ENCODE measurements at places on chromosomes 3 and 15.

DNA sequence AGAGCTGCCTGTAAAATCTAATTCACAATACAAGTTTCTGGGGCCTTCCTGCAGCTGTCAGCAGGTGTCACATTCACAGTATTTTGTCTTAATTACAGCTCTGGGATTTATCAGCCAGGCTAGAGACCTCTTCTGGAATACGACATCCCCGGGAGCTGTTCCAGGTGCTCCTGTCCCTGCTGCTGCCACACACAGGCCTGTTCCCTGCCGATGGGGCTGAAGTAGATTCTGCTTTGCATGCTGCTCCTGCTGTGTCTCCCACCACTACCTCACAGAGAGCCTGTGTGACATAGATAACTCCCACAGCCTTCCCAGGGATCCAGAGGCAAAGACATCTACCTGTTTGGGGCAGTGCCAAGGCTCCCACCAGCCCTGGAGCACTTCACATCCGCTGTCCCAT lies 20.4 kb downstream of the COLQ start:
- no peak for DNase-seq

DNA sequence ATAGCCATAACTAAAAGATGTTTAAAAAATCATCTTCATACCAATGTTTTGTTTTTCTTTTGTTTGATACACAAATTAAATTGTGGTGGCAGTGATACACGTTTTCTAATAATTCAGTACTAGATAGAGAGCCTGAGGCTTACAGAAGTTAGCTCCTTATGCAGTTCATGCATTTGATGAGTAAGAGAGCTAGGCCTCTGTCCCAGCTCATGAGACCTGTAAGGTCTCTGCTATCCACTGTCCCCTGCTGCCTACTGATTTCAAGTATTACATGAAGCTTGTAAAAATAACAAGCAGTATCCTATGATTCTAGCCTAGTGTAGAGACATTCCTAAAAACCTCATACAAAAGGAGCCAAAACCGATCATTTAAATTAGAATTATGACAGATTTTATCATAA lies 144.5 kb downstream of the MBNL1 start:
- no peak for DNase-seq

DNA sequence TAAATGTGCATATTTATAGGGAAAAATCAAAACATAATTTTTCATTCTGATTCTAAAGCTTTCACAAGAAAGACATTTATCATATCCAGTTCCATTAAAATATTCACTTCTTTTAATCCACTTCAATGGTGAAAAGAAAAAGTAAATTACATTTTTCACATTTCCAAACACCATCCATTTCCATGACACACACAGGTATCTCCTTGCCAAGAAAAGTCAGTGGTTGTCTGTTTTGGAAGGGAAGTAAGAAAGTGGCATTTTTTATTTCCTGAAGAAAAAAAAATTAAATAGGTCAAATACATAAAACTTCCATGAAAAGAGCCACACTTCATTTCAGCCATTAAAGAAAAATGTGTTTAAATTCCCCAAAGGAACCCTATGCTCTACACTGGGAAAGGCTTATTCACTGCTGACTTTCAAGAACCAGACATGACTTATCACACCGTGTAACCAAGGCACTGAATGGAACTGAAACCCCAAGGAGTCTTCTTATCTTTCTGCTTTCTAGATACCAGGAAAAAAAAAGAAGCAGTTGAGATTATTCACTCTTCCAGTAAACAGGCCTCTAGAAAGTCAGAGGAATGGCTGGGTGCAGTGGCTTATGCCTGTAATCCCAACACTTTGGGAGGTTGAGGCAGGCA lies 44.5 kb downstream of the OSBPL10 start:
- no peak for DNase-seq

DNA sequence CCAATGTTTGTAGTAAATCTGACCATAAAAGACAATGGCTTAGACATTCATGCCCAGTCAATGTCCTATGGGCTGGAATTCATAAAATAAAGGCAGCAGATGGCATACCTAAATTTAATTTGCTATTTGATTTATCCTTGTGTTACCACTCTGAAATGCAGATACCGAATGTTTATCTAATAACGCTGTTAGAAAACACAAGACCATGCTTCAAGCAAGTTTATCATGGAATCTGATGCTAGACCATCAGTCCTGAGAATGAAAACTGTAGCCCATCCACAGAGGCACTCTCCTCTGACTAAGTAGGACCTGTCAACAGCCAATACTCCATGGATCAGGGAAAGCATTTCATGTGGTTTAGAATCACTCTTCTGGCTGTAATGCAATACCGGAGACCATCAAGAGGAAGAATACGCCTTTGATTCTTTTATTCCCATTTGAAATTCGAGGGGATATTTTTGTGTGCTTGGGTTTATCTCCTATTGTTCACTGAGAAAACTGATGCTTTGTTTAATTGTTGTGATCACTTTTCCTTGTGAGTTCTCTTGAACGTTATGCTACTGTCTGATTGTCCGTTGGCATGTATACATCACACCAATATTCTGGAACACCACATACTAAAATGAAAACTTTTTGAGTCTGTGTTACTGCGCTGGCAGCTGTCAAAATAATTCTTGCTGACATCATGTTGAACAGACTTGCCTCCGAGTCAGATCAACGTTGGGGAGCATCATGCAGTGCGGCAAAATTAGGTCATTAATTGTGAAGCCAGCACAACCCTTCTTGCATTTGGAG lies 12.1 kb upstream of the CPB1 start:
- no peak for DNase-seq

- DNase-seq: no peak
Measured at GRCh38 chr15:70035719-70036077, 62.0 kb downstream of the TLE3 start.

DNA sequence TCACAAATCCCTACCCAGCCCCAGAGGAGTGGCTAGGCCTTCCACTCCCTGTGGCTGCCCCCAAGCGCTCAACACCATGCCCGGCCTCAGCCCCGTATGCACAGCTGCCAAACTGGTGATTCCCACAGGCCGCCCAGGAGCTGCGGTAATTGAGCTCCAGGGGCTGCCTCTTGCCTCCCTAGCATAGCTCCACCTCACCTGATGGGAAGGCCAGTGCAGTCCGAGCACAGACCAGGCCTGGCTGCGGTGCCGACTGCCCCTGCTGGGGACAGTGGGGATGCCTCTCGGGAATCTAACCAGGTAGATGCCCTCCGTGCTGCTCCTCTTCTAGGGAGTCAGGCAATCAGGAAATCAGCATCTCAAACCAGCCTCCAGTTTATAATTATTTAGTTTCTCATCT lies 25.9 kb downstream of the SCN5A start:
- no peak for DNase-seq

DNA sequence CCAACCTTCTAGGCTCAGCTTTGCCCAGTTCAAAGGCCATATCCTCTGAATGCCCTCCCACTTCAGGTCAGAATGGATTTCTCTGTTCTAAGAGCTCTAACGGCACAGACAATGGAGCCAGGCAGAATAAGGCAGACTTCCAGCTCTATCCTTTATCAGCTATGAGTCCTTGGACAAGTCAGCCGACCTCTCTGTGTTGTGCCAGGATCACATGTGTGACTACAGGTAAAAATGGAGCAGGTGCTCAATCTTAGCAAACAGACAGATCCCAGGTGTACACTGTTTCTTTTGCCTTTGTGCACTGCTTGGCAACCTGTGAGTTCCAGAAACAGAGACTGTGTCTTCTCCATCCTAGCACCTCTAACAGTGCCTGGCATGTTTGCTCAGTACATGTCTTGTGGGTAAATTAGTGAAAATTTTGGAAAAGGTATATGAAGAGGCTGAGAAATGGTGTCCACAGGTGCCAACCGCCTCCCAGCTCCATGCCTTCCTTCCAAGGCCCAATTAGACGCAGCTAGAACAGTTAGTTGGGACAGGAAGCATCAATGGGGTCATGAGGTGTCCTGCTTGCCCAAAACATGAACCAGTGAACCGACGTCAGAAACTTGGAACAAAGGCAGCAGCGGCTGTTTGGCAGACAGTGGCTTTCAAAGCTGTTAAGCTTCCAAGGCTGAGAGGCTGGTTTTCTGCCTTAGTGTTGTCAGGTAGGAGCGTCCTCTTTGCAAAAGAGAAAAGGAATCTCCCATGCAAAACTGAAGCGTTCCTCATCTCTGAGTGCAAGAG lies 28.7 kb downstream of the TLE3 start:
- no peak for DNase-seq

DNA sequence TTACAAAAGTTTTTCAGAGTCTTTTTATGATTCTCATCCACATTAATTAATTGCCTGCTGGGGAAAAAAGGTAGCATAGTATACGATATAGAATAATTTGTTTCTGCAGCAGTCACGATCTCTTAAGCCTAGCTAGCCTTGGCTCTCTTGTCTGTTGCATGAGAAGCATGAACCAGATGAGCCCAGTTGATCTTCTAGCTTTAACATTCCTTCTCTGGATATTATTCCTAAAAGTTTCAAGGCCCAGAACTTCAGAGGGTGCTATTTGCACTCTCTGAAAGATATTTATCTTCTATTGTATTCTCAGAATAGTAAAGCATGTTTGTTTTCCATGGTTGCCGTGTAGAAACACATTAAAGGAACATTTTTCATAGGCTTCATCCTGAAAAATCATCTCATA lies 69.3 kb downstream of the BTLA start:
- no peak for DNase-seq

GRCh38 chr15:40032125-40032839 lies 6.7 kb downstream of the SRP14 start:
- no peak for DNase-seq

DNA sequence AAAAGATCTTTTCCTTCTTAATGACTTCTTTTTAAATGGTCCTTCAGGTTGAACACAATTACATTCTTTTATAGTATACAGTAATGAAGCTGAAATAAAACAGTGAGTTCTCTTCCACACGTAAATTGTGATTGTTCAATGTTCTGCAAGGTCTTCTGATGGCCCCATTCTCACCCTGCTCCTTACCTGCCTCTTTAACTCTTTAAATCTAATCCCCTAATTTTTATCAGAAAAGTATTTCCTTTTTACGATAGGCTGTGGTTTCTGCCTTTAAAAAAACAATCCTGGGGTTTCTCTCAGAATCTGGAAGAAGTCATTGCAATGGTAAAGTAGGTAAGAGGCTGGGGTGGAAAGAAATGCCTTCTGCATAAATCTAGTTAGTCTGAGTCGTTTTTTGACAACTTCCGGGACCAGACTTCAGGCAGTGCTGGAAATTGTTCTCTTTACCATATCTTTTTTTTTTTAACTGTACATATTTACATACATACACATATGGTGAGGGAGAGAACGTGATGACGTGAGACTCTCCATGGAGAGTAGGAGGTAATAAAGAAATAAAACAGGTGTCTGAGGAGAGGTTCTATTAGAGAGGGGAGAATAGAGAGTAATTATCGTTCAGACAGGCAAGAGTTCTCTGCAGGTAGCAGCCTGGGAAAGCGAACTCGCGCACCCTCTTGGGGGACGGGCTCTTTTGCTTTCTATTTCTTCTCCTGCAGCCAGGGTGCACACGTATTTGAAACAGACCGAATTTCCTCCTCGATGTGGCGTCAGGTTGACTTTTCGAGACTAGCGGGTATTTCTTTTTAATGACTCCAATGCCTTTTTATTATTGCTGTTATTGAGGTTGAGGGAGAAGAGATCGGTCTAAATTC lies at the start of gene SIDT1:
SIDT1 (plus strand) TSS at position 730 of the 872 bp plus-strand sequence. CDS start 467 bp downstream, outside the sequence.
- DNase-seq: no peak

GRCh38 chr3:140091143-140091542 lies 156.2 kb downstream of the CLSTN2 start:
- no peak for DNase-seq

DNA sequence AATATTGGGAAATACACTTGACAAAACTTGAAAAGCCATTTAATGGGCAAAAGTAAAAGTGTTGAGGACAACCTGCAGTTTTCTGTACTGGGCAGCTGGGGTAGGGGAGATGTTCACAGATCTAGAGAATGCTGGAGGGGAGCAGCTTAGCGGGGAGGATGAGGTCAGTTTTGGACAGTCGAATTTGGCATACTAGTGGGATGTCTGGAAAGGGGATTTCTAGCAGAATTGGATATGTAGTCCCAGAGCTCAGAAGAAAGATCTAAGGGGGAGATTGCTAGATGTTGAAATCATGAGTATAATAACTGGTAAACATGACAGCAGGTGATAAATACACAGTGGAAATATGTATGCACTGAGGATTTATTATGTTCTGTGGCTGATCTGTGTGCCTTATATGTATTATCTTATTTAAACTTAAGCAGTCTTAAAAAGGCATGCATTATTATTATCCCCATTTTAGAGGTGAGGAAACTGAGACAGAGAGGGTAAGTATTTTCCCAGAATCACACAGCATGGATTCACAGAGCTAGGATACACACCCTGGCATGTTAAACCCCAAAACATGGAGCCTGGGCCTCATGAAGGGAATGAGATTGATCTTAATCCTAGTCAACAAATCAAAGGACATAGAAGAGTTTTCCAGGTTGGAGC lies 42.7 kb downstream of the TLNRD1 start:
- DNase-seq: no peak

GRCh38 chr3:43865351-43865750 lies 174.6 kb downstream of the ABHD5 start:
- no peak for DNase-seq

All from fibroblast of skin of left quadriceps (primary cell).